ENCODE measurements at places on chromosomes 11 and 22.

- no peak for DNase-seq
These were observed 42.5 kb upstream of the CHKA start for GRCh38 chr11:68163691-68164090.

DNA sequence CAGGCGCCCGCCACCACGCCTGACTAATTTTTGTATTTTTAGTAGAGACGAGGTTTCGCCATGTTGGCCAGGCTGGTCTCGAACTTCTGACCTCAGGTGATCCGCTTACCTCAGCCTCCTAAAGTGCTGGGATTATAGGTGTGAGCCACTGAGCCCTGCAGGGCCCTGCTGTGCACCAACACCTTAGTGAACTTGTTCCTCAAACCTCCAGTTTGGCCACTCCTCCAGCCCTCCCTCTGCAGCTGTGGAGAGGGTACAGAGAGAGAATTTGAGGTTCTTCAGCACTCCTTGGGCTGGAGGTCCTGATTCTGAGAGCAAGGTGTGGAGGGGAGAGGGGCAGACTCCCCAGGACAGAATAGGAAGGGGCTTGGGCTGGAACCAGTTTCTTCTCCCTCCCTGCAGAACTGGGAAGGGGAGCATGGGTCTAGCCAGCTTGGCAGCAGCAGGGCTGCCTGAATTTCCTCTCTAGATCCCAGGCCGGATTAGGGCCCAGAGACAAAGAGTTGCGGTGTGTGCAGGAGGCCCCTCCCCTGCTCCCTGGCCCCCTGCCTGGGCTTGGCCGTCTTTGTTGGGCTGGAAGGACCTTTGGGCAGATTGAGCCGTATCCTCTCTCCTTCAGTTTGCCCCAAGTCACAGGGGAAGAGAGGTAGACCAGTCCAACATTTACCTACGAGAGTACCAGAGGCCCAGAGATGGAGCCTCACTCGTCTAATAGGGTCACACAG is 2.3 kb upstream of the PEX16 start:
- DNase-seq = no peak

DNA sequence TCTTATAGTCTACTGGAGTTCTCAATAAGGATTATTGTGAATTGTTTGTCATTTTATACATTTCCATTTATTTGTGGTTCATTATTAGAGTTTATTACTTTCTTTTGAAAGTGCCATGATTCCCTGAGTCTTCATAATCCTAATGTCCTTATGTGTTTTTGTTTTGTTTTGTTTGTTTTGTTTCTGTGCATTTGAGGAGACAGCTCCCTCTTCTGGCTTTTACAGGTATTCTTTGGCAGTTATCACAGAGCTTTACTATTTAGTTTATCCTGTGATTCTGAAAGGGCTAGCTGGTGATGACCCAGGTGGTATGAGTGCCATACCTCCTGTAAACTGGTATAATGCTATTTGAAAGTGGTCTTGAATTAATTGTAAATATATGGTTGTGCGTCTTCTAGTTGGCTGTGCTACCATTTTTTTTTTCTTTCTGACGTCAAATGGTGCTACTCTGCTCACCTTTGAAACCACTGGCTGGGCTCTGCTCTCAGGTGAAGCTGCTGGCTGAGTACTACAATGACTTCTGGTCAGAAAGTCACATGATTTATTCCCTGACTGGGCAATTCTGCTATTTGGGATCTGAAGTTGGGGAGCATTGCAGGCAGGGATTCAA is 751.2 kb downstream of the JRKL start:
- DNase-seq = peak; percentile 53

GRCh38 chr22:31048570-31048969 is 32.5 kb upstream of the SMTN start:
- DNase-seq = no peak

DNA sequence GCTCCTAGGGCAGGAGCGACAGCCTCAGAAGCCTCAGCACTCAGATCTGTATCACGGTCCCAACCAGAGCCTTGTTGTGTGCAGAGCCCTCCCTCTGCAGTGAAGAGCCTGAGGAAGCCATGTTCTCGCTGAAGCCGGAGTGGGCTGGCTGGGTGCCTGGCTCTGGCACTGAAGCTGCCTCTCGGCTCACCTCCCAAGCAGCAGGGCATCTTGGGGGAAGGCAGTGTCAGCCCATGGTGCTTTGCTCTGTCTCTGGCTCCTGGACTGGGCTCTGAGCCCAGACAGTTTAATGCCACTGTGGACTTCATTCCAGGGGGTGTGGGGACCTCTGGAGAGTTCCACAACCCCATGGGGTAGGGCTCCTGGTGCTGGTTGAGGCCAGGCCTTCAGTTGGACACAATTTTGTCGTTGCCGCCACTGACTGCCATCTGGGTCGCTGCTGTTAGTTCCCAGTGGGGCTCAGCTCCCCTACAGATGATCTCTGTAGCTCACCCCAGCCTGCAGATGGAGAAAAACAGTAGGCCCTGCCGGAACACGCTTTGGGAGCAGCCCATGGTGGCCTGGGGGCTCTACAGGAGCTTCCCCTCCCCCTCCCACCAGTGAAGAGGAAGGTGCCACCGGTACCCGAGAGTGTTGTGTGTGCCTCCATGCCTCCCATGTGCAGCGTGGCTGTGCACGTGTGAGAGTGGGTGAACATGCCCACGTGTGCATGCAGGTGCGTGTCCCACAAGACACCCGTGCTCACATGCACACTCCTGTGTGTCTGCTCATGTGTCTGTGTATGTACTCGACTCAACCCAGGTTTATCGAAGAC is 86.5 kb upstream of the B3GAT1 start:
- no peak for DNase-seq

DNA sequence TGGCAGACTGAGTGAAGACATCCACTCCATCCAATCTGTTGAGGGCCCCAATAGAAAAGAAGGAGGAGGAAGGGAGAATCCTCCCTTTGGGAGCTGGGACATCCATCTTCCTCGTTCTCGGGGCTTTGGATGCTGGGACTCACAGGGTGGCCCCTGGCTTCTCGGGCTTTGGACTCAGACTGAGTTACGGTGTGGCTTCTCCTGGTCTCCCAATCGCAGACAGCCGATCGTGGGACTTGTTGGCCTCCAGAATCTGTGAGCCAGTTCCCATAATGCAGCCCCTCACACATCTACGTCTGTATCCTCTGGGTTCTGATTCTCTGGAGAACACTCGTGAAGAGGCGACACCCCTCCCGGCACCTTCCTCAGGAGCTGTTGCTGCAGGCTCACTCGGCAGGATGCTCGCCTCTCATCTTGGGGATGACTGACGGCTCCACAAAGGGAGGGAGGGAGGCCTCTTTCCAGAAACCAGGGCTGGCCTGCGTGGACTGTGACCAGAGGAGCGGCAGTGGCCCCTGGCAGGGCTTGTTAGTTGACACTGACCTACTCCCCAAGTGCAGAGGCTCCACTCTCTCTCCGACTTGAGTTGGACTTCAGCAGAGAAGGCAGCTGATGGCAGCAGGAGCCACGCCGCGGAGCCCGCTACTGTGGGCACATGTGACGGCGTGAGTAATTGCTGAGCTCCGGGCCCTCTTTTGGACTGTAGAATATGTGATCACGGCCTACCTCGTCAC is 14.7 kb upstream of the TTLL12 start:
- no peak for DNase-seq

DNA sequence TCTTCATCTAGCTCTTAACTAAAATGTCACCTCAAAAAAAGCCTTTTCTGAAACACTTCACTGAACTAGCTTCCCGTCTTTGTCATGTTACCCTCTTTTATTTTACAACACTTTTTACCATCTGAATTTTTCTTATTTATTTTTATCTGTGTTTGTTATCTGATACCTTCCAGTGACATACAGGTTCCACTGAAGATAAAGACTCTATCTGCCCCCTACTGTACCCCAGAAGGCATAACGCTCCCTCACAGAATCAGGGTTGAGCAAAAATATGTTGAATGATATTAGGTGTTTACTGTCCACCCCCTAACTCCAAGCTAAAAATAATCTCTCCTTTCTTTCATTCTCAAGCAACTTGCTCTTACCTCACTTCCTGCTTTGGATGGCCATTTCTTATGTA is 654.2 kb downstream of the NELL1 start:
- DNase-seq = no peak

DNA sequence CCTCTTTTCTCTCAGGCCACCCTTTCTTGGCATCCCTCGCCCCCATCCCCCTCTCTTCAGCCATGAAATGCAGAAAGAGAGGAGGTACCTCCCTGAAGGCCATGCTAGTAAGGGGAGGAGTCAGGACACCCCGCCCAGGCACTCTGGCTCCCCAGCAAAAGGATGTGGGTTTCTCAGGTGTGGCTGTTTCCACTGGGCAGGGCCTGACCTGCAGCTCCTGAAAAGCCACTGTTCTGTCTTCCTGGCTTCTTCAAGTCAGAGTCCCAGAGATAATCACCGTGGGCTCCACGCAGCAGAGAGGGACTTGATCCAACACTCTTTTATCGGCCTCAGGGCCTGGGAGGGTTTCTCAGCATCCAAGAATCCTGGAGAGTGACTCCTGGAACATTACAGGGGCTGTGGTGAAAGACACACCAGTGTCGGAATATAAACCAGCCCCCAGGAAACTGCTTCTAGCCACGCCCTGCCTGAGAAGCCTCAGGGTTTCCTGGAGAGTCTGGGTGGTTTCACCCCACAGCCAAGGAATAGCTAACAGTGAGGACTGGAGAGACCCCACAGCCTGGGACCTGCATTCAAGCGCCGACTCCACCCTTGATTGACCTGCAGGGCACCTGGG is 45.7 kb upstream of the TSPAN18 start:
- DNase-seq = peak; percentile 36

DNA sequence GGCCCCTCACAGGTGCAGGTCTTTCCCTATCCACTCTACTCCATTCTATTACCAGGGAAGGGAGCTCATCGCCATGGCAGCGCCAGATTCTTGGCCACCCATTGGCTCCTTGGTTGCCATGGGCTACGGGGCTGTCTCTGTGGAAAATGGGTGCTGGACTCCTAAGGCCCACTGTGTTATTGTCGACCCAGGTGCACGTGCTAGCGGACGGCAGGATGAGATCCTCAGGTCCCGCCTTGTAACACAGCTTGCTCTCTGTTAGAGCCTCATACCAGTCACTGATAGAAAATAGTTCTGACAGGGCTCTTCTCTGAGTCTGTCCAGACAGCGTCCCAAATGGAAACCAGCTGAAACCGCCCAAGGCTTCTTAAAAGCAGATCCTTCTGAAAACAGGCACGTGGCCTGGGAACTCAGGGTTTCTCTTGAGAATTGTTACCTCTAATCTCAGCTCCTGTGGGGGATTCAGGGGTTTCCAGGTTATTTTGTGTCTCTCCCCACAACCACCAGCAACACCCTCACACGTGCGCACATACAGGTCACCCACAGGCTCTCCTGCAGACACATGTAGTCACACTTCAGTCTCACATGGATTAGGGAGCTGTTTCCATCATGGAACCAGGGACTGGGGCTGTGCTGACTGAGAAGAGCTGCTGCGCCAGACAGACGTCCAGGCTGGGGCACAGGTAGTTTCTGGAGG is 1.5 kb downstream of the TUB start:
- DNase-seq = no peak

DNA sequence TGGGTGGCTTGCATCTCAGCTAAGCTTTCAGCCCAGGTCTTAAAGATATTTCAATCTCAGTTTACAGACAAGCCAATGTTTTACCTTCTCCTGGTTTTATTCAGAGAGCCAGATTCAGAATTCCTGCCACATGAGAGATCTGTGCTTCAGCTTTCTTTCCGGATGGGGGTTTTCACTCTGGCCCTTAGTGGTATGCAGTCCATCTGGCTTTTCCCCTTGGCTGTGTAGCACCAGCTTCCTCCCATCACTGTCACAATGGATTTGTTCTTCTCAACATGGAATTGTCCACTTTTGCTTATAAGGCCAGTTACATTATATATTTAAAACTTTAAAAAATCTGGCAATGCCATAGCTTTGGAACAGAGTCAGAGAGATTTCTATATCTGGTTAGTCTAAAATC is 303.9 kb downstream of the ETS1 start:
- no peak for DNase-seq

DNA sequence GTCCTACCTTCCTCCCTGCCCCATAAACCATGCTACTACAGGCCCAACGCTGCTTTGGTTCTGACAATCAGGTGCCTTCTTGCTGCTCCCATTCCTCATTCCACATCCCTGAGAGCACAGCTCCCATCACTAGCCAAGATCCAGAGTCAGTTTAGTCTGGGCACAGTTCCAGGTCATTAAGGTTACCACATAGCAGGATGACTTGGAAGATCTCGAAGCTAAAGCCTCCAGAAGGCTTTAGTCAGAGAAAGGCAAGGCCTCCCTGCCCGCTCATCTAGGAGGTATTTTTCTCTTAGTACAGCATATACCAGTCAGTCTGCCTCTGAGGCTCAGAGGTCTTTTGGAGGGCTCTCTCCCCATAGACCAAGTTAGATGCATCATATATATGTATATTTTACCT is 30.3 kb downstream of the TRIM66 start:
- DNase-seq = peak; percentile 94

GRCh38 chr22:39937906-39938305 is 22.3 kb upstream of the TMA7B start:
- no peak for DNase-seq

DNA sequence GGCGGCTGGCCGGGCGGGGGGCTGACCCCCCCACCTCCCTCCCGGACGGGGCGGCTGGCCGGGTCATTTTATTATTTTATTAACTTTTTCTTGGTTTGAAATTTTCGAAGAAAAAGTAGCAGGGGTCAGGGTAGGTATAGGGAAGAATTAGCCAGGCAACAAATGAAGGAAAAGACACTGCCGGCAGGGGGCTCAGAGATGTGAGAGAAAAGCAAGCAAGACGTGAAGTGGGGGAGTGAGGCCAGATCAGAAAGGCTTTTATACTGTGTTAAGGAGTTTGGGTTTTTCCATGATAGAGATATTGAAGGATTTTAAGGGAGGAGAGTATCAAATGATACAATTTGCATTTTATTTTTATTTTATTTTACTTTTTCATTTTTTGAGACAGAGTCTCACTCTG is 19.0 kb downstream of the RNF214 start:
- DNase-seq = no peak

GRCh38 chr11:35151241-35151640 is 12.3 kb downstream of the CD44 start:
- no peak for DNase-seq

DNA sequence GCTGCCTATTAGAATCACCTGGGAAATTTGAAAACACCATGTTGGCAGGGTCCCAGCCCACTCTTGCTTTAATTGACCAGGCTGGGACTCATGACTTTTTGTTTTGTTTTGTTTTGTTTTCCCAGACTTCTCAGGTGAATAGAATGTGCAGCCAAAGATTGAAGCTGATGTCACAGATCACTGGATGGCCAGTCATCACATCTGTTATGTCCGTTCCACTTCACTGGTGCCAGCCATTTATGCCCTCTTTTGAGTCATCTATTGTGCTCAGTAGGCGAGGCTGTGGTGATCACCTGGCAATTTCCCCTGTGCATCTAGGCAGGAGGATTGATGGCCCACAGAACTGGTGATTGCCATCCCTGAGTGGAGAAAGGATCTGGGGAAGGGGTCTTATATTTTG is 297.3 kb downstream of the INSC start:
- DNase-seq = peak; percentile 4

- DNase-seq = no peak
These were observed 52.5 kb upstream of the A4GALT start for GRCh38 chr22:42773167-42773566.
